NCI-H345 (cell line): ENCODE measurements at places on chromosomes 13 and 19.

DNA sequence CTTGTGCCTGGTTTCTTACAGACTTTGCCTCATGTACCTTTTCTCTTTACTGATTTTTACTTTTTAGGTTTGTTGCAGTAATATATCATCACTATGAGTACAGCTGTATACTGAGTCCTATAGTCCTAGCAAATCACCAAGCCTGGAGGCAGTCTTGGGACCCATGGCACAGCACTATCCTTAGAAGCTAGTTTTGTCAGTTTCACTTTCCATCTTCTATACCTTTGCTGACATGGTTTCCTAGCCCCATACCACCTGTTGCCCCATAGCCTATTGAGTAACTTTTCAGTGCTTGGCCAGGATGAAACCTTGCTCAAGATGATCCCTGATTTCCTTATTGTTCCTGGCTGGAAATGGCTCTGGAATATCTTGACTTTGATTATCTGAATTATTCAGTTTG is 826.4 kb downstream of the GPC5 start:
- DNase-seq: no peak

GRCh38 chr13:52780092-52780491 is 40.5 kb upstream of the CNMD start:
- no peak for DNase-seq

DNA sequence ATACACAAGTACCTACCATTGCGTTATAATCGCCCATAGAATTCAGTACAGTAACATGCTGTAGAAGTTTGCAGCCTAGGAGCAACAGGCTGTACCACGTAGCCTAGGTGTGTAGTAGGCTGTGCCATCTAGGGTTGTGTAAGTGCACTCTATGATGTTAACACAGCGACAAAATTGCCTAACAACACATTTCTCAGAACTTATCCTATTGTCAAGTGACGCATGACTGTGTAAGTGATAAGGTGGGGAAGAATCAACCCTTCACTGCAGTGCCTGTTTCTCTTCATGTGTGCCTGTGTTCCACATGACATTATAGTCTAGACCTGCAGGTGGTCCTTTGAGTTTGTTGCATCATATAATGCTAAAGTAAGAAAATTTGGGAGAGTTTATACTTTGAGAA is 94.0 kb downstream of the PCDH9 start:
- DNase-seq: no peak

DNA sequence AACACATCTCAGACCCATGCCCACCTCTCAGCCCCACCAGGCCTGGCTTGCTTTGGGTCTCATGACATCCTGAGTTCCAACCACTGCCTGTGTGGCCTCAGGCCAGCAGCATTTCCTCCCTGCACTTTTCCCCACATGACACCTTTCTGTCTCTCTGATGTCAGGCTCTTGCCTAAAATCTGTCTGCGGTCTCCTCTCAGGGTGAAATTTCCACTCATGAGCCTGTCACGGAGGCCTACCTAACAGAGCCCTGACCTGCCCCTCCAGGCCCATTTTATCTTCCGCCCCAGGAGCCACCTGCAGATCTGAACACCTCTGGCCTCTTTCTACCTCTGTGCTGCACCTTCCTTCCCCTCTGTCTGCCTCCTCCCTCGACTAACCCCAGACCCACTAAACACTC is 93.5 kb downstream of the ZDHHC20 start:
- no peak for DNase-seq

DNA sequence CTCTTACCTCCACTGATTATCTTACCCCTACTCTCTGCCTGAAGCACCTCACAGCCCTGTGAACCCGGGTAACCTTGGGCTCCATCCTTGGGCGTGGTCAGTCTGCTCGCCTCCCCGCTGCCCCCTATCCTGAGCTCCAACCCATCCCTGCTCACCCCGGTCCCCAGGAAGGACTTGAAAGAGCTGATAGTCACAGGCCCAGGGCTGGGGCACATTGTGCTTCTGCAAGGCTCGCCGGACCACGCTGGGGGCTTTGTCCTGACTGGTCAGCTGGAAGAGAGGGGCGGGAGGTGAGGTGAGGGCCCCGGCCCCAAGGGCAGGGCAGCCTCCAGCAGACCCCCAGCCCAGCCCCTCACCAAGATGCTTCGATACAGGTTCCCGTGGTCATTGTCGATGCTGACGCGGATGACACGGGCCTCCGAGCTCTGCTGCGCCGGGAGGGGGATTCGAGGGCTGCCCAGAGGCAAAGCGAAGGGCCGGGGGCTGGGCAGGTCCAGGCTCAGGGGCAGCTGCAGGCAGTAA is 13.0 kb upstream of the EPOR start:
- no peak for DNase-seq

- no peak for DNase-seq
Observed at GRCh38 chr13:67366533-67366932, 136.4 kb upstream of the PCDH9 start.

GRCh38 chr13:44302233-44302632 is 71.4 kb upstream of the SERP2 start:
- DNase-seq: no peak

DNA sequence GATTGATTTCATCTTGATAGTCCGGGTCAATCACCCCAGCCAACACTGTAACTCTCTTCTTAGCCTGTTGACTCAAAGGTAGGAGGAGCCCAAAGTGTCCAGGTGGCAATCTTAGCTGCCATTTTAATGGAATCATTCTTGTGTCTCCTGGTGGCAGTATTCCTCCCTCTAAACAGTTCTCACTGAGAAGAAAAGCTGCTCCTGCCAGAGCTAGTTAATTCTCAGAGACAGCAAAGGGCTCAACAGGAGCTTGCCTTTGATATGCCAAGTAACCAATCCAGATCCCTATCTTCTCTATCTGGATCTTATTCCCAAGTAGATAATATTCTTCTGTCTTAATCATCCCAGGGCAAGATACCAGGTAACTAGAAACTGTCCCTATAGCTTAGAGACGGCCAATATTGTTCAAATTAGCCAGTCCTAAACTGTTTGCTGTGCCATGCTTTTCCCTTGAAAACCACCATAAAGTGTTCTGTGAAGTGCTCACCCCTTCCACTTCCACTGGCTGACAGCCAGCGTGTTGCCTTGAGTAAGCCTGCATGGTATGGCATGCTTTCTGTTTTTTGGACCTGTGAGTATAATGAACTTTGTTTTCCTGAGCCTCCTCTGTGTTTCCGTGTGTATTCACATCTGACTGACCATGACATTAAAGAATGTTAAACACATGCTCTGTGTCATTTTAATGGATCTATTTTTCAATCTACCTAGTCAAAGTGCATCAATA is 463.7 kb upstream of the SLITRK5 start:
- DNase-seq: peak; percentile 75

GRCh38 chr19:1768248-1768647 is 14.9 kb downstream of the ONECUT3 start:
- no peak for DNase-seq

DNA sequence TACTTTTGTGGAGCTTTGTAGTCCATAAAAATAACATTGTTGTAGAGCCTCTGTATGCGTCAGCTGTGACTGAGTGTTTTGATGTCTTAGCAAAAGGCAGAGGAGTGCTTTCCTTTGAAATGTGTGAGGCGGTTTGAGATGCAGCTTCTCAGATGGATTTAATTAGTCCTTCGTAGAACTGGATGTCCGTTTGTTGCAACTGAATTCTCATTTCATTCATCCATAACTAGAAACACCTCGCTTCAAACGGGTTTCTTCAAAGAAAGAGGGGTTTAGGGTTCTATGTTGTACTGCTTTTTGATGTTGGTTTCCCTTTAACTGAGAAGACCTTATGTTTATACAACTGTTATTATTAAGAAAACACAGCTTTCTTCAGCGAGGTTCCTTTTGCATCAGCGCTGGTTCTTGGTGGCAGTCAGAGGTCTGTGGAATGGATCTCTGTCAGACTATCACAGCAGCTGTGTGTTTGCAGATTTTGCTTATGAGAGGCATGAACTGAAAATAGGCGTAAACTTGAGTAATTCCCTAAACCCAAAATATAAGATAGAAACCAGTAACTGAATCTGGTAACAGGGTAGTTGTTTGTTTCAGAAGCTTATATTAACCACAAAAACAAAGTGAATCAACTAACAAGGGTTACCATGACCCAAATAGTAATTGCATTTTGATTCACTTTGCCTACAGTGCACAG is 194.4 kb downstream of the GGACT start:
- DNase-seq: no peak

- no peak for DNase-seq
Observed at GRCh38 chr13:97246596-97247158, 24.5 kb downstream of the MBNL2 start.

DNA sequence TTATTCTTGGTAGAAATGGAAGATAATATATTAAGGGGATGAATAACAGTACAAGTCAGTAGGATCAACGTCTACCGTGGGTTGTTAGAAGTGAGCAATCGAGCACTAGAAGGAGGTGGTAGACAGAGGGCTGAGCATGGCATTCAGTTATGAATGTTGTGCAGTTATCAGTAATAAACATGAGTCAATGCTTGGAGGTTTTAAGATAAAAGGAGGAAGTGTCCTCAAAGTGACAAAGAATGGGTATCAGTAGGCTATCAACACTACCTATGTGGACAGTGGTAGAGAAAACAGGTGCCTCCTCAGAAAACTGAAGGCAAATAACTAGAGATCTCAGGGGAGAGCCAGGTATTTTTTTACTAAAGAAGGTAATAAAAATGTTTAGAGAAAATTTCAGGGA is 1607.0 kb downstream of the PCDH9 start:
- DNase-seq: no peak

GRCh38 chr19:10885201-10886169 is 14.1 kb downstream of the CARM1 start:
- no peak for DNase-seq

DNA sequence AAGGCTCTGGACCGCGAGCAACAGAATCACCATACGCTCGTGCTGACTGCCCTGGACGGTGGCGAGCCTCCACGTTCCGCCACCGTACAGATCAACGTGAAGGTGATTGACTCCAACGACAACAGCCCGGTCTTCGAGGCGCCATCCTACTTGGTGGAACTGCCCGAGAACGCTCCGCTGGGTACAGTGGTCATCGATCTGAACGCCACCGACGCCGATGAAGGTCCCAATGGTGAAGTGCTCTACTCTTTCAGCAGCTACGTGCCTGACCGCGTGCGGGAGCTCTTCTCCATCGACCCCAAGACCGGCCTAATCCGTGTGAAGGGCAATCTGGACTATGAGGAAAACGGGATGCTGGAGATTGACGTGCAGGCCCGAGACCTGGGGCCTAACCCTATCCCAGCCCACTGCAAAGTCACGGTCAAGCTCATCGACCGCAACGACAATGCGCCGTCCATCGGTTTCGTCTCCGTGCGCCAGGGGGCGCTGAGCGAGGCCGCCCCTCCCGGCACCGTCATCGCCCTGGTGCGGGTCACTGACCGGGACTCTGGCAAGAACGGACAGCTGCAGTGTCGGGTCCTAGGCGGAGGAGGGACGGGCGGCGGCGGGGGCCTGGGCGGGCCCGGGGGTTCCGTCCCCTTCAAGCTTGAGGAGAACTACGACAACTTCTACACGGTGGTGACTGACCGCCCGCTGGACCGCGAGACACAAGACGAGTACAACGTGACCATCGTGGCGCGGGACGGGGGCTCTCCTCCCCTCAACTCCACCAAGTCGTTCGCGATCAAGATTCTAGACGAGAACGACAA is 1.8 kb downstream of the PCDH17 start:
- no peak for DNase-seq

GRCh38 chr19:31352296-31352781 is 3.1 kb upstream of the TSHZ3 start:
- no peak for DNase-seq

DNA sequence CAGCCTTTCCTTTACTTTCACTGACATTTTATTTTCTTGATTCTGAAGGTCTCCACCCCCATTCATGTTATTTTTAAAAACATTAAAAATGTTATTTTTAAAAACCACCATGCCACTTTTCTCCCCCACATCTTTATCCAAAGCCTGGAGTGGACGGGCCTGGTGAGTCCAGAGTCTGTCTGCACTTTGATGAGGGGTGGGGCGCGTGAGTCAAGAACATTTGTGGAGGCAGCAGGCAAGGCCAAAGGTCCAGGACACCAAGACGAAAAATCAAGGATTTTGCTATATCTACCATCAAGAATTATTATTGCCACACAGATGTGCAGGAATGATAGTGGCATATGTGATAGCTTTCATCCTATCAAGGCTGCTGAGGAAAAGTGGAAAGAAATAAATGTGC is 224.9 kb downstream of the FGF9 start:
- DNase-seq: no peak

- no peak for DNase-seq
Observed at GRCh38 chr19:18790566-18791314, at the start of gene COMP. COMP (minus strand) TSS chr19:18791305; CDS start chr19:18791269, 36 bp downstream.

DNA sequence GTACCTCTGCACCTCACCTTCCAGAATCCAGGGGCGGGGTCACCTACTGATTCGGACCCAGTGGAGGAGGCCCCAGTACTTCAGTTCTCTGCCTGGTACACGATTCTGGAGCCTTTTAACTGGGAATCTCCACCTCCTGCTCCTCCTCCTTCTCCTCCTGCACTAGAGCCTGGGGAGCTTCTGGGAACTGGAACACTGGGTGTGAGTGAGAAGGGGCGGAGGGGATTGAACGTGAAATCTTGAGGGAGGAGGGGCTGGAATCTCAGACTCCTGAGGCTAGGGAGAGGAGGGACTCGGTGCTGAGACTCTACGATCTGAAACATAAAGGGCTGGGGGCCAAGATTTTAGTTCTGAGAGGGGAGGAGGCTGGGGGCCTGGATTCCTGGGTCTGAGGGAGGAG is at the start of gene KLK8:
TSS of gene KLK8 (minus strand) at position 90 of the 400 bp plus-strand sequence. CDS start 437 bp downstream, outside the sequence.
- no peak for DNase-seq

GRCh38 chr13:24083722-24084421 is 76.6 kb upstream of the SPATA13 start:
- no peak for DNase-seq

DNA sequence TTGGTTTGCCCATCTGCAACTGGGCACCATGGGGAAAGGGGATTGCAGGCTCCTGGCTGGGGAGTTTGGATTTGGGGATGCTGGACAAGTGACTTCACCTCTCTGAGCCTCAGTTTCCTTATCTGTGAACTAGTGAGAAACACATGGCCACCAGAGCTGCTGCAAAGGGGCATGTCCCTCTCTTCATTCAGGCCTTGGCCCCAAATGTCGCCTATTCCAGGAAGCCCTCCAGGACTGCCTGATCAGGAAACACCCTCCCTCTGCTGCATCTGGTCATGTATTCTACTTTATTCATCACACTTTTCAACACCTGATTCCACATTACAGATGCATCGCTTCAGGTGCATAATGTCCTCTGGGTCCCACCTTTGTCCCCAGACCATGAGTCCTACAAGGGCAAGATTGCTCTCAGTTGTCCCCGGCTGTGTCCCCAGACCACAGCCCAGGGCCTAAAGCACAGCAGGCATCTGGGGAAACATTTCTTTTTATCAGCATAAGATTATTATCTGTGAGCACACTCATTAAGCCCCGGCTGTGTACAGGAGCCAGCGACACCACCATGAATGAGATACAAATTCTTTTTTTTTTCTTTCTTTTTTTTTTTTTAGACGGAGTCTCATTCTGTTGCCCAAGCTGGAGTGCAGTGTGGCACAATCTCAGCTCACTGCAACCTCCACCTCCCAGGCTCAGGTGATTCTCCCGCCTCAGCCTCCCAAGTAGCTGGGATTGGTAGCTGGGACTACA is 37.5 kb downstream of the ARRDC2 start:
- no peak for DNase-seq
